ENCODE measurements at places on chromosomes 2 and 18. TPM values are rescaled to one million over a fixed set of nuclear protein-coding genes. Genes with fewer than 3 reads are reported as not detected.
A peak's percentile ranks its signal among the peaks of the same experiment; 100 is the strongest.

The ZNF396 gene
- polyA plus RNA-seq = 1.3 TPM

The LRRTM1 gene
- 2.6 TPM for polyA plus RNA-seq

The FAM117B gene
- 6.8 TPM for polyA plus RNA-seq

The CRYGC gene
- not detected for polyA plus RNA-seq

The AQP12A gene
- not detected for polyA plus RNA-seq

The PMS1 gene
- 4.8 TPM for polyA plus RNA-seq

The PARD3B gene
- 4.0 TPM for polyA plus RNA-seq

The RGPD3 gene
- polyA plus RNA-seq = not detected

The IKZF2 gene
- polyA plus RNA-seq = 1.3 TPM

The LOXL3 gene
- 4.9 TPM for polyA plus RNA-seq

The RNF144A gene
- polyA plus RNA-seq = 27.5 TPM

The NEU4 gene
- 4.4 TPM for polyA plus RNA-seq

The KIF5C gene
- polyA plus RNA-seq = 93.6 TPM

DNA sequence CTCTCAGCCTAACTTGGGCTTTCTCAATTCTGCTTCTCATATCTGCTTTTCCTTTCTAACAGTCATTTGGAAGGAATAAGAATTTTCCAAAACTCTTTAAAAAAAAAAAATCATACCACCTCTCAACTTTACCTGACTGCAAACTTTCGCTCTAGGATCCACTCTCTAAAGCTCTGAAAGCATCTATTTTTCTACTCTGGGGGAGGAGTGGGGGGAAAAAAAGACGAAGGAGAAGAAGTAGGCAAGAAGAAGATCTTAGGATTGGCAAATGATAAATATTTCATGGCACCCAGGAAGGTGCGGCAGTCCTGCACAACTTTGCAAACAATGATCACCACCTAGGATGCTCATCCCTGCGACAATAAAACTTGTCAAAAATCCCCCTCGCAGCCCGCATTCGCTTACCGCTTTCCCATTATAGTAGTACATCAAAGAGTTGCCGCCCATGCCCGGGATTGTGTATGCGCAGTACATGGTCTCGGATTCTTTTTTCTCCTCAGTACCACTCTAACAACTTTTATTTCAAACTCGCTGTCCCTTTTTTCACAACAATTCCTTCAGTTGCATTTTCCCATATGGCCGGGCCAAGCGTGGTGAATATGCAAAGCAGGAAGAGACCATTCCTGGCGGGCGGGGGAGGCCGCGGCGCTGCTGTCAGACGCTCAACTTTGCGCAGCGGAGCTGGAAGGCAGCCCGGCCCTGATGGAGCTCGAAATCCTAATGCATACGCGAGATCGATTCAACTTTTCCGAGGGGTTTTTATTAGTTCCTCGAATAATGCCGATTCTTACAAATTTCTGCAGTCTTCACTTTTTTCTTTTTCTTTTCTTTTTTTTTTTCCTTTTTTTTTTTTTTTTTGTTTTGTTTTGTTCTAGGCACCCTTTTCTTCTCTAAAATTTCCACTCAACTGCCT lies 266.5 kb downstream of the TCF4 start:
- peak; percentile 95 for DNase-seq

DNA sequence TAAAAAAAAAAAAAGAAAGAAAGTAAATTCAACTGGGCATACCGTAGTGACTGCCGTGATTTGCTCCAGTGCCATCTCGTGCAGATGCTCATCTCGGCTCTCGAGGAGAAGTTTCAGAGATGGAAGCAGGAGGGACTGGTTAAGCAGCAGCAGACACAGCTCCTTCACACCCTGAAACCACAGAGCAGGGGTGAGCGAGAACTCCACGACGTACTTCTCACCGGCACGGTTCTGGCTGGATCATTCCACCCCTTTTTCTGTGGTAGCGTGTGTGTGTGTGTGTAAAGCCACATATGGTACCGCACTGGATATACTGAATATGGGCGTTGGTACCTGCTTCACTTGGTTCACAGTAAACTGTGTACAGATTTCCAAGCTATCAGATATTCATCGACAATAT lies 382.2 kb downstream of the NBAS start:
- no peak for DNase-seq

DNA sequence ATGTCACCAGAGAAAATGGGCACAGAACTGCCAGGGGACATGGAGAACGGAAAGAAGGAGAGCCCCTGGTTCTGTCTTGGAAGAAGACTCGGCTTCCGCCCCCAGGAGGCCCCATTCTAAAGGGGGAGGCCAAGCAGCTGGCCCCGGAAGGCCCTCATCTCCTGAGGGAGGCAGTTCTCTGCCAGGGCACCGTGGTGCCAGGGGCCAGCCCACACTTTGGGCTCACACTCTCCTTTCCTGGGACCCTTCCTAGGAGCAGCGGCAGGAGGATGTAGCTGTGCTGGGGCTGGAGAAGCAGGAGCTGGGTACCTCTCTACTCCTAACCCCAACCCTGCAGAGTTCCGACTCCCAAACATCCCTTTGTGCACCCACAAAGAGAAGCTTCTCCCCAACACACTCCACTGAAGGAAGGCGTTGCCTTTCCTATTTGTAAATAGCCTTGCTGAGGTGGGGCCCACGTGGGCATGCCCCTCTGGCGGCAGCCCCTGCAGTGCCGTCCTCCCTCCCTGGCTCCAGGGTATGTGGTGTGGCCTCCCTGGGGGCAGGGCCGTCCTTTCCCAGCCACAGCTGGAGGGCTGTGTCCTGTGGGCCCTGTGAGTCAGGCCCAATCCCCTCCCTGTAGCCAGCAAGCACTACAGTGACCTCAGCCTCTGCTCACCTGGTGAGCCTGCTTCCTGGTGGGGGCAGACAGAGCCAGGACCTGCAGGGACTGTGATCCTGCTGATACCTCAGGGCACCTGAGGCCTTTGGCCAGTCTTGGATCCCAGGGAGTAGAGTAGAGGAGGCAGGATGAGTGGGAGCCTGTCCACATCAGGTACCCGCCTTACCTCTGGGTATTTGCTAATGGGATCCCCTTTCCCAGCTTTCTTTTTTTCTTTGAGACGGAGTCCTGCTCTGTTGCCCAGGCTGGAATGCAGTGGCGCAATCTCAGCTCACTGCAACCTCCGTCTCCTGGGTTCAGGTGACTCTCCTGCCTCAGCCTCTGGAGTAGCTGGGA lies 26.6 kb downstream of the ZFP36L2 start:
- DNase-seq = no peak

DNA sequence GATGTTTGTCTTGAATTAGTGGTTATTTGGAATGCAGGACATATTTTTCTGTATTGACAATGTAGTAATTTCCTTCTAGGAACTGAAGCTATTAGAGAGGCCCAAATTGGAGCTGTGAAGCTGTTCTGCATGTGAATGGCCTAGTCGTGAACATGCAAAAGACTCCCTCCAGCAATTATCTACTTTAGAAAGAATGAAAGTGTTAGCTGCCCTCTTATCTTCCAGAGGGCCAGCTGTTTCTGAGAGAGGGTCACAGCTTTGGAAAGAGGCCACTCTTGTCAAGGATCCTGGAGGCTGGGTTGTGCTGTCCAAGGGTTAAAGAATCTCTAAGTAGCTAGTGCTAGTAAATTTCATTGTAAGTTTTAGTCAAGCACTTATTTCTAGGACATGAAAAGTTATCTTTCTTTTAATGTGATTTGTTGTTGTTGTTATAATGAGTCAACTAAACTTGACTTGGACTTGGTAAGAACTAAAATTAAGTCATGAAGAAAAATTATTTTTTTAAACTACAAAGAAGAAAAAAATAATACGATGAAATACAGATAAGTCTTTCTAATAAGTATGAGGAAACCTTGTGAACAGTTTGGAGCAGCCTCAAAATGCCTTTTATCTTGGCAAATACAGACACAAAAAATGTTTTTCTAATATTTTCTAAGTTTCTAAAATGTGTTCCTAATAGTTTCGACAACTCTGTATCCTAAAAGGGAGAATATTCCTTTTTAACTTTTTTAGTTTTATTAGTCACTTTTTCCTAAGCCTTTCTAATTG lies 36.8 kb downstream of the DPP4 start:
- no peak for DNase-seq

GRCh38 chr18:47254341-47254939 lies 3.0 kb upstream of the SKOR2 start:
- peak; percentile 61 for DNase-seq

DNA sequence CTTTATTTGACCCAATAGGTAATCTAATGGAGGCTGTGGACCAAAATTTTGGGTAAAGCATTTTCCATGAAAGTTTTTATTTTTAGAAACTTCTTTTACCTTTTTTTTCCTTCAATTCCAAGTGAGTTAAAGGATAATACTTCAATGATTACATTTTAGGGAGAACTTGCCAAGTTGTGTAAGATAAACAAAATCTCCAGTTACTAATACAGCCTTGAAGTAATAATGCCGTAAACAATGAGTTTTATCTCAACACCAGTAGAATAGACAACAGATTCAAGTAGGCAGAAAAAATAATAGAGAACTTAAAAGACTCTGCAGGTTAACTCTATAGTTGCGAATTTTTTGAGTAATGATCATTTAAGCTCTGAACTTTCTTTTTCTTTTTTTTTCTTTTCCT lies 807.4 kb downstream of the CNTNAP5 start:
- DNase-seq = no peak

DNA sequence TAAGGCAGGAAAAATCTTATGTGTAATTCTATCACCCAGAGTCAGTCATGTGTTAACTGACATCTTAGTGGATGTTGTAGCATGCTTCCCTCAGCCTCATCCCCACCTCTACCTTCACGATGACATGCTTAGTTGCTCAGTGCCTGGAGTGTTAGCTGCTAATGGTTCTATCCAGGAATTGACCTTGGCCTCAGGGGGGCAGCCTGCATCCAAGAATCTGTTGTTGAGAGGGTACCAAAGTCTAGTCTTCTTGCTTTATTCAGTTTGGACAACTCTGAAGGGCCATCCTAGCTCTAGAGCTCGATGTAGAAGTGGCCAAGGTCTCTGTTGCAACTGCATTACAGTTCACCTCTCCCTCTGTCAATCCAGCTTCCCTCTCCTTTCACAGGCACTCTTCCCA lies 61.2 kb downstream of the ACYP2 start:
- peak; percentile 51 for DNase-seq

GRCh38 chr2:240584486-240585031 lies 2.0 kb upstream of the CAPN10 start:
- no peak for DNase-seq

GRCh38 chr2:179264368-179265081 lies at the start of gene SESTD1:
Gene SESTD1, minus strand, starts transcription at chr2:179264832. Its CDS starts 72,991 bp downstream, at chr2:179191841.
- DNase-seq = peak; percentile 84

DNA sequence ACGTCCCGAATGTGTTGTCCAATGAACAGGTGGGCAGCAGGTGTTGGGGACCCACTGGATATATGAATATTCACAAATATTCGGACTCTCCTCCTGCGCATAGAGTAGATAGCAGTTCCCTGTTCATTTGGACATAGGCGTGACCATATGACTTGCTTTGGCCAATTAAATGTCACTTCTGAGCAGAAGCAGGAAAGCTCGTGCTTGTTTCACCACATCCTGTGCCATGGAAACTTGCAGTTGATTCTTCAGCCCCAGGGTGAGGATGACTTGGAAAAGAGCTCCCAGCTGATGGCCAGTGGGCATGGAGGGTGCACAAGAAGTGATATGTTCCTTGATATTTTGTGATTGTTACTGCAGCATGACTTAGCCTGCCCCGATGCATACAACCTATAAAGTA lies 52.6 kb downstream of the PTPRM start:
- no peak for DNase-seq

- peak; percentile 44 for DNase-seq
These were observed 408.8 kb downstream of the GALNT13 start for GRCh38 chr2:154280543-154280942.

GRCh38 chr18:63145166-63145850 lies 174.3 kb downstream of the BCL2 start:
- no peak for DNase-seq

GRCh38 chr18:32310101-32310500 lies 120.3 kb downstream of the MEP1B start:
- DNase-seq = peak; percentile 78

DNA sequence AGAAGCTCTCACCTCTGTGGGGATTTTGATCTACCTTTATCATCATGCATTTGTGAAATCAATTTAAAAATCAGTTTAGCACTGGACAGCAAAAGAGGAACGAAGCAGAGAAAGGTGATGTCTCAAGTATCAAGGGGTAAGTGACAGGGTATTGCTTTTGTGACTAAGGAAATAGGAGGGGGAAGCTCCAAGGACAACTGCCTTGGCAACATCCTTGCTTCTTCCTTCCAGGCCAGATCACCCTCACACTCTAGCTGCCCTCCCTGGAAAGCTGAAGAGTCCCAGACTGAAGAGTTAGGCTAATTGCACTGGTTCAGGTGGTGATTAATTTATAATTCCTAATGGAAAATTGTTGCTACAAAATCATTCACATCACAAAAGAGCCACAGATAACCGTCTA lies 859.1 kb upstream of the ACVR2A start:
- no peak for DNase-seq

- DNase-seq = no peak
These were observed 346.9 kb upstream of the LRRTM1 start for GRCh38 chr2:80651435-80651834.

GRCh38 chr18:56952026-56952425 lies 194.9 kb upstream of the BOD1L2 start:
- no peak for DNase-seq

DNA sequence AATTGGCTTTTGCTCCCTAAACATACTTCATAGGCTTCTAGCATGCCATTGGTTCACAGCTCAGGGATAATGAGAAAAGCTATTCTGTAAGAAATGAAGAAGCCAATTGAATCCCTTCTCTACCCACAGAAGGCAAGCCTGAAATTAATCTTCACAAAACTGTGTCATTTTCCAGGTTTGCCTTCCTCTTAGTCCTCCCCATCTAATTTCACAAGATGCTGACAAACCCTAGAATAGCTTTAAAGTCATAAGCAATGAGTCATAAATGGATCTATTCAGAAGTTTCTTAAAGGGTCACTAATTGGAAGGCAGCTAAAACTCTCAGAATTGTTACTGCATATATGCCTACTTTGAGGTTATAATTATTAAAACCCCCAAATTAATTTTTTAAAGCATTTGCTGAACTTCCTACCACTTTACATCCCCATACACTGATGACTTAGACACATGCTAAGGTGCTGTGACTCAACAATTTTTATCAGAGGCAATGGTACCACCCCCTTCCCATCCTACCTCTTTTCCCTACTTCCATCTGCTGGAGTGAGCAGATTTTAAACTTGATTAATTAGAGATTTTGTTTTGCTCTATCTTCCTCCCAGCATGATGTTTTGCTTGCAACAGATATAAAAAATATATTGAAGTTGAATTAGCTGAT lies 51.3 kb upstream of the NABP1 start:
- DNase-seq = no peak

GRCh38 chr2:152022090-152022489 lies 76.8 kb downstream of the CACNB4 start:
- no peak for DNase-seq
